ENCODE measurements at places on chromosomes 16 and 17.
A peak's percentile ranks its signal among the peaks of the same experiment; 100 is the strongest.

DNA sequence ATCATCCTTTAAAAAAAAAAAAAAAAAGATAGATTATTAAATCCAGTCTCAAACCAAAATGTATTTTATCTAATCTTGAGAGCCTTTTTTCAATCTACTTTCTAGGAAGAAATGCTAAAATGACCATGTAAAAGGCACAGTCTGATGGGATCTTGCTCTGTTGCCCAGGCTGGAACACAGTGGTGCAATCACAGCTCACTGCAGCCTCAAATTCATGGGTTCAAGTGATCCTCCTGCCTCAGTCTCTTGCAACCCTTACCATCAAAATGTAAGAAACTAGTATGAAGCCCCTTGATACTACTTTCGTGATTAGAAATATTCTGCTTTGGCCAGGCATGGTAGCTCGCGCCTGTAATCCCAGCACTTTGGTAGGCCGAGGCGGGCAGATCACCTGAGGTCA lies 70.8 kb downstream of the HELZ start:
- DNase-seq: no peak

- no peak for DNase-seq
These were observed at the start of gene MT1E for GRCh38 chr16:56625140-56625942. TSS of gene MT1E (plus strand) at chr16:56625781. CDS start at chr16:56625852, 71 bp downstream.

DNA sequence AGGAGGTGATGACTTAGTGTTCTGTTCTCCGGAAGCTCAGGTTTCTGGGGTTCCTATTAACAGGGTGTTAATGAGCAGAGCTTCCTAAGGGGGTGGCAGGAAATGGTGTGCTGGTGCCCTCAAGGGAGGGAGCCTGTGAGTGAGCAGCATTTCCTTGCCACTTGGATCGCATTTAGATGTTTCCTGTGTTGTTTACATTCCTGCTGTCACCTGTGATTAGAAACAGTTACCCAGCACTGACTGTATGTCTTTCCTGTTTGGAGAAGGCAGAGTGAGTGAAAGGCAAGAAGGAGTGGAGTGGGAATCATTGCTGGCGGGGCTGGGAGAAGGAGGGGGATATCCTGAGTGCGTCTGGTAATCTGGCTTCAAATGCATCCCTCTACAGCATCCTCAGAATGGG lies 214.6 kb downstream of the CCDC182 start:
- DNase-seq: no peak

GRCh38 chr17:56978441-56979090 lies 635 bp downstream of the SCPEP1 start:
- DNase-seq: peak; percentile 21

DNA sequence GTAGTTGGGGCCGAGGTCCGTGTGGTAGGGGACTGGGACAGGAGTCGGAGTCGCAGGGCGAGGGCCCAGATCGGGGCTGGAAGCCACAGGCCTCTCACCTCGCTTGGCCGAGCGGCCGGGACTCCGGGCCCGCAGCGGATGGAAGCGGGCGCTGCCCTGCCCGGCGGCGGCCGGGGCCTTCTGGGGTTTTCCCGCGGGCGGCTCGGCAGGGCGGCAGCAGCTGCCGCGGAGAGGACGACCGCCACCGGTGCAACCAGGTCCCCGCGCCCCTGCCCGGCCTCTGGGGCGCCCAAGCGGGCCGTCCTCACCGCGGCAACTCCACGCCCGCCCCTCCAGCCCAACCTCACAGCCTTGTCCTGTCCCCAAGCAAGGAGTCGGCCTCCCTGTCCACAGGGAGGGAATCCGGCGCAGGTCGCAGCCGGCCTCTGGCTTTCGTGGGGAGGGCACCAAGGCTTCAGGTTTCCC lies 15.6 kb upstream of the UTP6 start:
- peak; percentile 81 for DNase-seq

DNA sequence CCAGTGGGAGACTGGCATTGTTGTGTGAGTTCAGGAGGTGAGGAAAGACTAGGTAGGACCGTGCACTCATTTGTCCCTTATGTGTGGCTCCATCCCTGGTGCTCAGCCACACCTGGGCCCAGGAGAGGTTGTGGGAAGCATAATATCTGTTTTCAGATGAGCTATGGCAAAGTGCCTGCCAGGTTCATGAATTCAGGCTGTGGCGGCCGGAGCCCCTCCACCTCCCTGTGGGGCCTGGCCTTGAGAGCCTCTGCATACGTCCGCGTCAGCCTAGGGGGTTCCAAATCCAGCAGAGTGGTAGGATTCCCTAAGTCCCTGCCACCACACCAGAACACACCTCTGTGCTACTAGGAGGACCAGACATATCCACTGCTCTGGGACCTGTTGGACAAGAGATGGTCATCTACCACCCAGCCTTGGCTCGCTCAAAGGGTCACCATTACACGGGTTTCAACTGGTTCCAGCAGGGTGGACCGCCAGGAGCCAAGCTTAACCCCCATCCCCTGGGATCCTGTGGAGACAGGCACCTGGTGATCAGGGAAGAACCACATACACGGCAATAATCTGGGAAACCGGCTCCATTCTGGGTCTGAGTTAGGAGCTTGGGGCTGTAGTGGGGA lies 2.0 kb downstream of the B3GNT9 start:
- DNase-seq: no peak

GRCh38 chr17:55284001-55284884 lies 19.5 kb downstream of the HLF start:
- no peak for DNase-seq

- no peak for DNase-seq
These were observed 325.7 kb upstream of the TBX2 start for GRCh38 chr17:61073799-61074513.

DNA sequence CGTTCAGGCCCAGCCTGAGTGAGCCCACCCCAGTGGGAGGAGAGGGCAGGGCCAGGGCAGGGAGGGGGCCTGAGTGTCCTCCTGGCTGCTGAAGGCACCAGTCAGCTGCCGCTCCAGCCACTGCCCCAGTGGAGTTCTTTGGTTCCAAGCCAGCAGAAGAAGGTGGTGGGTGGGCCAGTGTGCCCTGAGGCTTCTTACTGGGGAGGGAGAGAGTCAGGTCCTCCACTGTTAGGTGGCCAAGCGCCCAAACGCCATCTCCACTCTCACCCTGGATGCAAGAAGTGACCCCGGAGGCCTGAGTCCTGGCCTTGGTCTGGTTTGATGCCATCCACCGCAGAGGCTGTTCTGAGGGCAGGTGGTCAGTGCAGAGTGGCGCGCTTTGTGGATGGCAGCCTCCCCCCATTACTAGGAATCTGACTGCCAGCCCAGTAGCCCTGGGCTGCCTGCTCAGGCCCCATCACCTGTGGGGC lies 2.2 kb downstream of the RNF213 start:
- DNase-seq: no peak
